Stimulated activated CD4-positive, alpha-beta T cell treated with anti-CD3 and anti-CD28 coated beads, Interleukin-12 subunit alpha, Interleukin-12 subunit beta, amount 100 ng/mL, for 24 hours (primary cell): ENCODE measurements at places on chromosomes 6 and 20.

DNA sequence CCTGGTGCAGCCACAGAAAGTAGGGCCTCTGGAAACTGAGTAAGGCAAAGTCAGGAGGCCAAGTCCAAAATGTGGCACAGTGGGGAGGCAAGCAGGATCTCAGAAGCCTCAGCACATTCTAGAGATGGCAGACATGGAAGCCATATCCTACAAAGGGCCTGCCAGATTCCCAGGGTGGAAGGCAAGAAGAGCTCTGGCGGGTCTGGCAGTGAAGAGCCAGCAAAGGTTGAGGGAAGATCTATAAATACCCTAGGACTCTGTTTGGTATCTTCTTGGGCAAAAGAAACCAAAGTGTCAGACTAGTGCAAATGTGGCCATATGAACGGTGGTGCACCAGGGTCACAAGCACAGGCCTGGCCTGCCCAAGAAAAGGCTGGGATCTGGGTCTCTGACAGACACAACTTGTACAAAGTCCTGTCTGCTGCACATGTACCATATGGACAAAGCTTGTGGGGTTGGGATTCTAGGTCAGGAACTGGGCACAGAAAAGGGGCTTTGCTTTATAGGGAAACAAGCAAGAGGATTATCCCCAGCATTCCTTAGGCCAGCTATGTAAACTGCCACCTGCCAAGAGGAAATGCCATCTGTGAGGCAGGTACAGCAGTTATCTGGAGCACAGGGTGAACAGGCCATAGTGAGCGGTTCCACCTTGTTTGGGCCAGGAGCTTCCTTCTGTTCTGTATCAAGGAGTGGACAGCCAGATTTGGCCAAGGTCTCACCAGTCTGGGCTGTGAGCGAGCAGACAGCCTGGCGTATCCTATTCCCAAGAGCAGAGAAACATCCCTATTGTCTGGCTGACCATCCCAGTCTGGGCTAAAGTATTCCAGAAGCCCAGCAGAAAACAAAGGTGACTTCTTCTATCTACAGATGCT, 36.3 kb upstream of the SLC4A11 start:
- DNase-seq = no peak

DNA sequence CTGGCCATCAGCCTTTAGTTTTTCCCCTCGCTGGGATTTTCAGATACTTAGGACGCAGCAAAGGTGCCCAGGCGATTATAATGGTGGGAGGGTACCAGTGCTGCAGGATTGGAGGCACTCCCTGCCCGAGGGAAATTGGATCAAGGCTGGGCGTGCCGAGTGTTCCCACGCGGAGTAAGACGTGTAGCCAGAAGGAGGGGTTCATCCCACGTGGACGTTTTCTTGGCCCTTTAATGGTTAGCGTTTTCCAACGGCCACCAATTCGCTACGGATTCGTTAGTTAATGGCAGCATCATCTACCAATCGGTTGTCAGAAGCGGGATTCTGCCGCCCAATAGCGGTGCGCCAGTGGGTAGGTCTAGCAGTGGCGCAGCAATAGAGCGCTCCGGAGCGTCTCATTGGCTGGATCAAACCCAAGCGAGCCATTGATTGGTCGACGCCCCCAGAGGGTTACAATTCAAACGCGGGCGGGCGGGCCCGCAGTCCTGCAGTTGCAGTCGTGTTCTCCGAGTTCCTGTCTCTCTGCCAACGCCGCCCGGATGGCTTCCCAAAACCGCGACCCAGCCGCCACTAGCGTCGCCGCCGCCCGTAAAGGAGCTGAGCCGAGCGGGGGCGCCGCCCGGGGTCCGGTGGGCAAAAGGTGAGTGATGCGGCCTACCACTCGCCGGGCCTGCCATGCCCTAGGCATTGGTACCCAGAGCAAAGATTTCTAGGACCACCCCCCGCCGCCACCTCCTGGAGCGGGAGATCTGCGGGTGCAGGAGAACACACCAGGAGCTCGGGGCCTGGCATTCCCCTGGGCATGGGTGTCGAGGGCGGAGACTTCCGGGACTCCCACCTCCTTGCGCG, at the start of gene UBE2C:
UBE2C (plus strand) TSS at position 488 of the 849 bp plus-strand sequence; CDS start at position 540, 52 bp downstream.
- DNase-seq = peak; percentile 94

- DNase-seq = no peak
Measured at GRCh38 chr6:43481591-43482236, 4.3 kb downstream of the TJAP1 start.

- DNase-seq = no peak
Measured at GRCh38 chr20:4247898-4248858, 232.8 kb upstream of the RNF24 start.

DNA sequence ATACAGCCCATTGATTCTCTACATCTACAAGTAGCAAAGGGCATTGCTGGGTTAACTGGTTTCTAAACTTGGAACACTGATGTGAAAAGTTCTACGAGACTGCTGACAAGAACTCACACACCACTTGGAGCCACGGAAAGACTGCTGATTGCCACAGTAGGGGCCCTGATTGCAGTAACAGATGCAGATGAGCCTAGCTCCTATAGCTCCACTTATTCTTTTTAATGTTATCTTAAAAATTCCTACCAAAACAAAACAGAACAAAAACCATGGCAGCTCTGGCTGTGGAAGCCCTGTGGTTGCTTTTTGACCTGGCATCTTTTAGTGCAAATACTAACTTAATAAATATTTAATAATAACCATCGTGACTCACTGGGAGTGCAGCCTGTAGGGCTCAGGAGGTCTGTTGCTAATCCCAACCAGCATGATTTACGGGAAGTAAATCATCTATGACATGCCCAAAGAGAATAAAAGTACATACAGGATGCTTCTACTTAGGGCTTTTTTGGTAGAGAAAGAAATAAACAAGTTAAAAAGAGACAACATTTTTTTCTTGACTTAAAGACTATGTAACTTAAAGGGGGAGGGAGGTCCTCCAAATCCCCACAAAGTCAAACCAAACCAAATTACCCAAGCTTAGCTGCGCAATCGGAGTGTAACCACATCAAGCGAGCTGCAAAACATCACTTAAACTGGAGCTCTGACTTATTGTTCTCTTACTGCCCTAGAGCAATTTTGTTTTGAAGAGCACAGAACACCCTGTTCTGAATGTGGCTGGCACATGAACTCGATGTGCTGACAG, 87.2 kb downstream of the FKBP5 start:
- DNase-seq = no peak

- DNase-seq = no peak
Measured at GRCh38 chr6:11803591-11803971, 25.0 kb upstream of the ADTRP start.

- no peak for DNase-seq
Measured at GRCh38 chr6:166558156-166559005, 28.1 kb downstream of the RAMACL start.

- no peak for DNase-seq
Measured at GRCh38 chr6:50062051-50062450, 12.3 kb upstream of the DEFB112 start.

DNA sequence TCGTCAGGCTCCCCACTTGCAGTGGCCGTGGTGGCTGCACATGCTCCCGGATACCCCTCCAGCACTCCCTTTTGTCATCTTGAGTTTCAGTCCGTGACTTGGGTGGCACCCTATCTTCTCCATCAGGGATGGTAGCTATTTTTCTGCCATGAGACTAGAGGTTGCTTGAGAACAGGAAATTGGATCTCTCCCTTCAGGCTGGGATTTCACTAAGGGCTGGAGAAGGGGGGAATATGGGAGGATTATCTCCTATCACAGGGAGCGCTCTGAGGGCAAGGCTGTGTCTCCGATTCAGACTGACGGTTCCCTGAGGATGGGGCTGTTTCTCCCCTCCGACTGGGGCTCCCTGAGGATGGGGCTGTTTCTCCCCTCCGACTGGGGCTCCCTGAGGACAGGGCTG, 123.1 kb downstream of the MRPL14 start:
- DNase-seq = no peak

DNA sequence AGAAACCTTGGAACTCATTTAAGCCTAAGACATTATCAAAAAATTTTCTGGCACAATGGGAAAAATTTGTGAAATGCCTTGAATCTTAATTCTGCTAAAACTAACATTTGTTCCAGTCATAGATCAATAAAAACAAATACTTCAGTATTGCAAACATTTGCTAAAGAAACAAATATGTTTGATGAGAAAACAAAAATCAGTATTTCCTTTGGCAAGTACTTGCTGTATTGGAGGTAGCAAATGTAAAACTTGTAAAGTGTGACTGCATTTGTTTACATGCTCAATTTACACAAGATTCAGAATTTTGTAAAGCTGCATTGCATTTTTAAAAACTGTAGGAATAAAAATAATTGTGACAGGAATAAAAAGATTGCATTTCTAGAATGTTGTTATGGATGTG, 183.1 kb downstream of the HS3ST5 start:
- no peak for DNase-seq

DNA sequence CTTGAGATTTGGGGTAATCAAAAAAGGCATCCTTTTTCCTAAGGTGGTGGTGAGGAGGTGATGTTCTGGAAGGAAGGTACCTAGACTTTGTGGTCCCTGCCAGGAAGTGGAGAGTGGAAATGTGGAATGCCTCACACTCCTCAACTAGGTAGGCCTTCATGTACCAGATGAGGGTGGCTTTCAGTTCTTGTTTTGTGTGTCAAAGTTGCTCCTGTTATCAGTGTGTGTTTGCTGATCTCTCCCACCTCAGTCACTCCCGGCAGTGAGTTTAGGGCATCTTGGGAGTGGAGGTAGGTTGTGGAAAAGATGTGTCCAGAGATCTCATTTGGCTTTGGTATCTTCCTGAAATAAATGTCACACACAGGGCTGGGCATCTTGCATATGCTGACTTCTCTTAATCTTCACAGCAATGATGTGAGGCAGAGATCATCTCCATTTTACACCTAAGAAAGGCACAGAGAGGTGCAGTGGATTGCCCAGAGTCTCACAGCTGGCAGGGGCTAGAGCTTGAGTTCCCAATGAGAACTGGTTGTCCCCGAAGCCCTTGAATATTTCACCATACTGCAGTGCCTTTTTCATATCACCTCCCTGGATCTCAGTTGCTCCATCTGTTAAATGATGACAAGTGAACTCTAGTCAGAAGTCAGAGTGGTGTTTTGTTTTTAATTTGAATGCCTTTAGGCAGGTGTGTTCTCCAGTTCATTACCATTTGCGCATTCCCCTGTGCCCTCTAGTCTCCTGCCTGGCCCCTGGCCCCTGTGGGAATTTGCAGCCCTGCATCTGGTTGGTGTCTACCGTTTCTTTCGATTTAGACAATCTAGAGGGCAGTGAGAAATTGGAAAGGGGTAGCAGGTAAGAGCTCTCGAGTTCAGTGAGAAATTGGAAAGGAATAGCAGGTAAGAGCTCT, 2.9 kb downstream of the PKIG start:
- no peak for DNase-seq

DNA sequence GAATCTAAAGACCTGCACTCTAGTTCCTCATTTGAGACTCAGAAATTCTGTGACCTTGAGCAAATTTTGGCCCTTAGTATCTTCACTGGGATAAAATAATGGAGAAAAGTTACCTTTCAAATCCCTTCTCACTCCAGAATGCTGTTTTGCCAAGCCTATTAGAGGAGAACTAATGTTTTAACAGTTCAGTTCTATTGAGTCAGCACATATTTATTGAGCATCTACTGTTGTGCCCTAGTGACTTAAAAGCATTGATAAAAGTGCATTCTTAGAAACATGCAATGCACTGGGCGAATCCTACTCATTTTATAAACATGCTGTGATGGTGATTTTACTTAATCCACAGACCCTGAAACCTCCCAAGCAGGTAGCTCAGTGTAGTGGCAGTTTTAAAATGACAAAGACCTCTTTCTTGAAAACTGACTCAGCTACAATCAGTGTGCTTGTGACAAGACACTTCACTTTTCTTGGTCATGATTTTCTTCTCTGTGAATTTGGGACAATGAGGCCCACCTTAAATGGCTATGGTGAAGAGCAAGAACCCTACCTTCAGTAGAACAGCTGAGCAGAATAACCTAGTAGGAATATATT, 312.0 kb downstream of the ALDH8A1 start:
- DNase-seq = no peak

DNA sequence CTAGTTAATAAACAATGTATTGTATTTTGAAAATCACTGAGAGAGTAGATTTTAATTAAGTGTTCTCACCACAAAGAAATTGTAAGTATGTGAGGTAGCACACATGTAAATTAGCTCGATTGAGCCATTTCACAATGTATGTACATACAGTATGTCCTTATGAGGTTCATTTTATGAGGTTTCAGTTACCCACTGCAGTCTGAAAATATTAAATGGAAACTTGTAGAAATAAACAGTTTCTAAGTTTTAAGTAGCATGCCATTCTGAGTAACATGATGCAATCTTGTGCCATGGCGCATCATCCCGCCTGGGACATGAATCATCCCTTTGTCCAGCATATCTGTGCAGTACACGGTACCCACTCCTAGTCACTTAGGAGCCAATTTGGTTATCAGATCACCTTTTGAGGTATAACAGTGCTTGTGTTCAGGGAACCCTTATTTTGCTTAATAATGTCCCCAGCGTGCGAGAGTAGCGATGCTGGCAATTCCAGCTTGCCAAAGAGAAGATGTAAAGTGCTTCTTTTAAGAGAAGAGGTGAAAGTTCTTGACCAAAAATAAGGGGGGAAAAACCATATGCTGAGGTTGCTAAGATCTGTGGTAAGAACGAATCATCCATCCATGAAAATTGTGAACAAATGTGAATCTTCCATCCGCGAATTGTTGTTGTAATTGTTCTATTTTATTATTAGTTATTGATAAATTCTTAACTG, 64.7 kb downstream of the KCNS1 start:
- peak; percentile 29 for DNase-seq
